ENCODE measurements at places on chromosomes 5 and 9.
A peak's percentile ranks its signal among the peaks of the same experiment; 100 is the strongest.

GRCh38 chr9:15142878-15143534 is 164.0 kb downstream of the TTC39B start:
- no peak overlapping the region for H3K27ac ChIP-seq
- DNase-seq = peak; percentile 61
- no peaks in the 10 kb centered on the region for H3K27me3 ChIP-seq
- peaks cover 3% of the 10 kb centered on the region for H3K4me1 ChIP-seq
- no peaks in the 10 kb centered on the region for H3K36me3 ChIP-seq
- no peak overlapping the region for H3K4me3 ChIP-seq

DNA sequence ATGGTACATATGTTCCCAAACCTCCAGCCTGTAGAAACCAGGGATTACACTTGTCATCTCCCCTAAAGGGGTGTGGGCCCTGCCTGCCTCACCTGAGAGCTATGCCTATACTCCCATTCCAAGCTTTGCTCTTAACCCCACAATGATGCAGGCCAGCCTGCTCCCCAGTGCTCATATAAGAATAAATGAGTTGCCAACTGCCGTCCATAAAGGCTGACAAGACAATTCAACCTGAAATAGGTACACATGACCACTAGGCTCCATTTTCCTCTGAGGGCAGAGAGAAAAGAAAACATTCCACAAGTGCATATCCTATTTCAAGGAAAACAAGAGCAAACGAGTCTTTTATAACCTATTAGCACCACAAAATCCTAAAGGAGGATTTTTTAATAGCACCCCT is 28.4 kb downstream of the SKP1 start:
- no peak for DNase-seq
- H3K27me3 ChIP-seq = no peaks in the 10 kb centered on the region
- H3K4me1 ChIP-seq = peaks cover 3% of the 10 kb centered on the region
- no peak overlapping the region for H3K27ac ChIP-seq
- H3K4me3 ChIP-seq = no peak overlapping the region

GRCh38 chr9:272251-273213 is 57.9 kb downstream of the DOCK8 start:
- H3K4me3 ChIP-seq = no peak overlapping the region
- peaks cover 4% of the 10 kb centered on the region for H3K4me1 ChIP-seq
- H3K27ac ChIP-seq = no peak overlapping the region
- no peak for DNase-seq

- no peaks in the 10 kb centered on the region for H3K27me3 ChIP-seq
- DNase-seq = no peak
- H3K4me1 ChIP-seq = peaks cover 2% of the 10 kb centered on the region
- no peak overlapping the region for H3K4me3 ChIP-seq
- H3K27ac ChIP-seq = no peak overlapping the region
- peaks cover 66% of the 10 kb centered on the region for H3K36me3 ChIP-seq
Observed at GRCh38 chr9:21812415-21812814, 10.0 kb downstream of the MTAP start.

- DNase-seq = no peak
- no peak overlapping the region for H3K27ac ChIP-seq
- no peaks in the 10 kb centered on the region for H3K36me3 ChIP-seq
- H3K4me1 ChIP-seq = no peaks in the 10 kb centered on the region
Observed at GRCh38 chr9:107983181-107983603, 493.6 kb upstream of the KLF4 start.

DNA sequence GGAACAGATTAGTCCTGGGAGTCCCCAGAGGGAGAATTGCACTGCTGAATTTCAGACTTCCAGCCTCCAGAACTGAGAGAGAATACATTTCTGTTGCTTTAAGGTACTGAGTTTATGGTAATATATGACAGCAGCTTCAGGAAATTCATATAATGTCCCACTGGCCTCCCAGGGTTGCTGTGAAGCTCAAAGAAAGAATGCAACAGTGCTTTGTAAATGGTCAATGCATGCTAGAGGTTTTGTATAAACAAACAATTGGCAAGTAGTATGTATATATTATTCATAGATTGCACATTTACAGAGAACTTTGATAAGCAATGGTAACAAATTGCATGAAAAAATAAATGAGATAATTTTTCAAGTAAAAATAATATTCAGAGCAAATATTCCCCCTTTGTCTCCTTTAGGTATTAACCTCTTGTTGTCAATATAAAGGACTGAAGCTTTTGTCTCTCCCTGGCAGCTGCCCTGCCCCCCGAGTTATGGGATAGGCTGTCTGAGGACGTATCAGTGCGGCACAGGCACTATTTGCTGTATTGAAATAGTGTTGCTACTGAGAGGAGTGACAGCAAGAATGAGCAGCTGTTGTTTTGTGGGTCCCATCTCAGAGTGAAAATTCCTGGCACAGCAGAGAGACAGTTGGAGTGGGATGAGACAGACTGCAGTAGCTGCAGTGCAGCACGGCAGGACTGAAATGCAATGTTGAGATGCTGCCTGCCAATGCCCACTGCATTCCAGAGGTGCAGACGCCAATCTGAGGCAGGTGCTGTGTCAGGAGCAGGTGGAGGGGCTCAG is 194.2 kb upstream of the GLRA1 start:
- DNase-seq = no peak
- H3K36me3 ChIP-seq = no peaks in the 10 kb centered on the region
- no peaks in the 10 kb centered on the region for H3K27me3 ChIP-seq
- H3K4me3 ChIP-seq = no peak overlapping the region
- H3K4me1 ChIP-seq = peaks cover 4% of the 10 kb centered on the region
- peak overlapping the region; percentile 64 for H3K27ac ChIP-seq

Measured in endodermal cell (in vitro differentiated cells).